Common myeloid progenitor, CD34-positive (primary cell): ENCODE measurements at places on chromosomes 7 and 10.

- DNase-seq, result no peak
These were observed 36.5 kb downstream of the SMKR1 start for GRCh38 chr7:129538790-129539189.

DNA sequence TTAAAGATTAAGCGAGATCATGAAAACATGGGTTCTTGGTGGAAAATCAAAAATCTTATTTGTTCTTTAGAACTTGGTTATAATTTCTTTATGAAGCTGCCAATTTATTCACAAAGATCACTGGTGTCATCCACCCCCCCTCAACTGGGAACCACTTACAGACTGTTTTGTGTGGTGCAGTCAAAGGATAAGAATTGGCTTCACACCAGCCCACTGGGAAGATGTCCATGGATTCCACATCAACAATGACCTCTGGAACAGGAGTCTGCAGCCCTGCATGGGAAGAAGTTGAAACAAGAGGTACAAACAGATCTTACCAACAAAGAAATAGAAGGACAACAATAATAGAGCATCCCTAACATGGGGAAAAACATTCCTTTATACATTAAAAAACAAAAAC is 205.2 kb downstream of the SFMBT2 start:
- no peak for DNase-seq

GRCh38 chr7:1193593-1194424 is 33.8 kb upstream of the ZFAND2A start:
- DNase-seq, result no peak

DNA sequence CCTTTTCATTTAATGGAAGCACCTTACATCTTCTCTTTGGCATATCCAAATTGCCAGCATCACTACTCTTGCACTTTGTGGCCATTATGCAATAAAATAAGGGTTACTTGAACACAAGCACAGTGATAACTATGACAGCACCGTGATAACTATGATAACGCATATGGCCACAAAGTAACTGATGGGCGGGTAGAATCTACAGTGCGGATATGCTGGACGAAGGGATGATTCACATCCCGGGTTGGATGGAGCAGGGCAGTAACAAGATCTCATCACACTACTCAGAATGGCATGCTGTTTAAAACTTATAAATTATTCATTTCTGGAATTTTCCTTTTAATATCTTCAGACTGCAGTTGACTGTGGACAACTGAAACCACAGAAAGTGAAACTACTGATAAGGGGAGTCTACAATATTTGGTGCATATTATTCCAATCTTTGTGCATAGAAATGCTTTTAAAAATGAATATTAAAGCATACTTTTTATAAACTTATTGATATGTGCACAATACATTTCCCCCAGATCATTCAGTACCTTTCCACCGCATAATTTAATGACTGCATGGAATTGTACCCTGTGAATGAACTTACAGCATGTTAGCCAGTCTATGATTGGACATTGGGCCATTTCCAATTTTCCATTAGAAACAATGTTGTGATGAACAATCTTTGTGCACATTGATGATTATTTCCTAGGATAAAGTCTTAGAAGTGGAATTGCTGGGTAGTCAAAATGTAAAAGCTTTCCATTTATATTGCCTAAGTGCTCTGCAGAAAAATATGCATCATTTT is 136.4 kb downstream of the WNT2 start:
- no peak for DNase-seq

DNA sequence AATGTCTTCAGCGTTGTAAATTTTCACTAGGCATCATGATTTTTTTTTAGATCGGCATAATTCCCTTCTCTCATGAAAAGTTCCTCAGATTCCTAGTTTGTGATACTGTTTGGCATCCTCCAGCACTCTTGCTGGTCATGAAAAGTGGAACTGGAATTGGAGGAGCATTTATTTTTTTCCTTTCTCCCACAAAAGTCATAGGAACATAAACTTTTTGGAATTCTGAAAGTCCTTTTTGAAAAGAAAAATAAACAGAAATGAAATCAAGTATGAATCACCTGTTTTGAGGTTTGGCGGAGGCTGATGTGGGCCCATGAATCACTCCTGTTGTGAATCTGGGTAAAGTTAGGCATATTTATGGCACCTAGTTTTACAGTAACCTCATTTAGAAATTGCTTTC is 17.7 kb downstream of the CACNB2 start:
- DNase-seq, result peak; percentile 35

- DNase-seq, result peak; percentile 50
These were observed 3.1 kb upstream of the PAPSS2 start for GRCh38 chr10:87656431-87657072.

DNA sequence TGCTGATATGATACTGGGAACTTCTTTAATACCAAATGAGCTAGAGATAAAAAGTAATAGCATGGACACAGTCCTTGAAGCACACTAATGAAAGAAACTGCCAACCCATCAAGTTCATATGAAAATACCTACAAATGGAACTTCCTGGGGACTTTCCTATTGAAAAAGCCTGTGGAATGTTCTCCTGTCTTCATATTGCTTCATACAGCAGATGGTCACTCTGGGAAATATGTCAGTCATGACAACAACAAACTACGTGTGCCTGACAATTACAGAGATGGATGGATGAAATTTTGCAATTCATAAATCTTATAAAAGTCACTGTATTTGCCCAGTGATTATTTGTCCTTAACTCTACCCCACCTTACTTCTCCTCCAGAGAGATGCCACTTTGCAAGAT is 106.6 kb upstream of the COL1A2 start:
- no peak for DNase-seq

- no peak for DNase-seq
These were observed 104.2 kb upstream of the SDK1 start for GRCh38 chr7:3196629-3197400.

- DNase-seq, result no peak
These were observed 14.6 kb downstream of the AMZ1 start for GRCh38 chr7:2702594-2702957.
